Activated T-helper 17 cell treated with anti-CD3 and anti-CD28 coated beads, Interleukin-2, amount 50 U/mL, for 72 hours (primary cell): ENCODE measurements at places on chromosomes 3 and 15.

DNA sequence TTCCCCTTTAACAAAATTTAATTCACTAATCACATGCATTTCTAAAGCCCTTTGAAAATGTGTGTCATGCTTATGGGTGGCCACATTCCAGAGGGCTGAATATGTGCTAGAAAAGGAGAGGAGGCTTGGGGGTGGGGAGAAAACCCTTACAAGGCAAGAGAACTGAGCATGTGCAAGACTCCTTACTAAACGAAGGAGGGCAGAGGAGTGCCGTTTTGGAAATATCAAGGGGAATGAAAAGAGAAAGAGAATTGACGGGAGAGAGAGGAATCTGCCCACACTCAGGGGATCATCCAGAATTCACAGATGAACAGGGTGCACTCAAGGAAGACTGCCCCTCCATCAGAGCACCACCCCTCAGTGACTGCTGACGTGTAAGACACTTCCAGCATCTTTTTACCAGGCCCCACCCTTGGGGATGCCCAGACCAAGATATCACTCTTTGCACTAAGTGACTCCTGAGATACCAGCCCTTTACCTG, 37.9 kb upstream of the TSC22D2 start:
- no peak for ATAC-seq
- H3K36me3 ChIP-seq = no peaks in the 10 kb centered on the region
- H3K27me3 ChIP-seq = peaks cover 3% of the 10 kb centered on the region

DNA sequence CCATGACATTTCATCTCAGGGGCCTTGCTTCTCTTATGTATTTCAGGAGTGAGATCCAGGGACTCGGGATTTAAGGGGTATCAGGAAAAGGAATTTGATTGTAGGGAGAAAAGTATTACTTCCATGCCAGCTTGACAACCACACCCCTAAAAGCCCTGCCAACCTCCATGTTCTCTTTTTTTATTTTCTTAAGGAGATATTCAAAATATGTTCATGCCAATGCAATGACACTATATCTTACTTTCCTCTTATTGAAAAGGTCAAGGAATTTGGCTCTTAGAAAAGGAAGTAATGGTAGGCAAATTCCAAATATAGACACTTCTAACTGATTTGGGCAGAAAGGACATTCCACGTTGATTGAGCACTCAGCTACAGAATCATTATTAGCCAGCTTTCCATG, 407.5 kb upstream of the NECTIN3 start:
- no peak overlapping the region for H3K27ac ChIP-seq
- H3K27me3 ChIP-seq = peaks cover 6% of the 10 kb centered on the region
- H3K4me1 ChIP-seq = no peaks in the 10 kb centered on the region
- ATAC-seq = no peak
- no peaks in the 10 kb centered on the region for H3K36me3 ChIP-seq
- no peak overlapping the region for H3K4me3 ChIP-seq

GRCh38 chr3:195041871-195042742, 228.9 kb downstream of the XXYLT1 start:
- no peaks in the 10 kb centered on the region for H3K36me3 ChIP-seq
- H3K27me3 ChIP-seq = peaks cover 14% of the 10 kb centered on the region
- ATAC-seq = no peak
- H3K4me3 ChIP-seq = no peak overlapping the region

- no peaks in the 10 kb centered on the region for H3K36me3 ChIP-seq
- no peak overlapping the region for H3K4me3 ChIP-seq
These were observed 14.4 kb upstream of the BTBD1 start for GRCh38 chr15:83081256-83082014.

GRCh38 chr3:140188285-140188684, 253.3 kb downstream of the CLSTN2 start:
- no peak overlapping the region for H3K4me3 ChIP-seq
- peaks cover 5% of the 10 kb centered on the region for H3K27me3 ChIP-seq
- no peaks in the 10 kb centered on the region for H3K36me3 ChIP-seq
